ENCODE measurements at places on chromosomes 12 and 14.

- no peak for DNase-seq
Measured at GRCh38 chr12:27422697-27423096, 23.8 kb upstream of the SMCO2 start.

GRCh38 chr12:98741556-98742265 is 96.6 kb downstream of the APAF1 start:
- peak; percentile 7 for DNase-seq

DNA sequence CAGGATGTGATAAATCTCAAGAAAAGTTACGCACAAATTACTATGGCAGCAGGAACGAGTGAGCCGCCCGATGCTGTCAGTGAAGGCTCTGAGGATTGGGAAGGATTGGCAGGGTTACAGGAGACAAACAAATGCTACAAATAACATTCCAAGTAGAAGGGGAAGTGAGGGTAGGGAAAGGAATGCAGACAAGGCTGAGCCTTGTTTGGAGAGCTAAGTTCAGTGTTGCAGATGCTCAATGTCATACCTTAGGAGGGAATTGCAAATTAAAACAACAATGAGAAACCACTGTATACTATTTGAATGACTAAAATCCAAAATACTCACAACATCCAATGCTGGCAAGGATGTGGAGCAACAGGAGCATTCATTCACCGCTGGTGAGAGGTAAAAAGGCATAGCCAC is 1.3 kb downstream of the CLEC9A start:
- DNase-seq: no peak

GRCh38 chr12:95173392-95174251 is 43.6 kb downstream of the FGD6 start:
- DNase-seq: no peak

Measured in NCI-H1092 treated with DMSO at 0.1 percent for 48 hours (cell line).